ENCODE measurements at places on chromosomes 2 and 18. TPM values are rescaled to one million over a fixed set of nuclear protein-coding genes. Genes with fewer than 3 reads are reported as not detected.

The LYPD1 gene
- total RNA-seq: 0.49 TPM

The SMAD7 gene
- total RNA-seq: 55.4 TPM

The UGT1A3 gene
- not detected for total RNA-seq

GRCh38 chr2:191151331-191151730, 537 bp upstream of the STAT4 start:
- H3K27me3 ChIP-seq: no peaks in the 10 kb centered on the region
- no peak for DNase-seq
- H3K4me1 ChIP-seq: no peaks in the 10 kb centered on the region
- no peak overlapping the region for H3K4me3 ChIP-seq
- no peaks in the 10 kb centered on the region for H3K36me3 ChIP-seq

DNA sequence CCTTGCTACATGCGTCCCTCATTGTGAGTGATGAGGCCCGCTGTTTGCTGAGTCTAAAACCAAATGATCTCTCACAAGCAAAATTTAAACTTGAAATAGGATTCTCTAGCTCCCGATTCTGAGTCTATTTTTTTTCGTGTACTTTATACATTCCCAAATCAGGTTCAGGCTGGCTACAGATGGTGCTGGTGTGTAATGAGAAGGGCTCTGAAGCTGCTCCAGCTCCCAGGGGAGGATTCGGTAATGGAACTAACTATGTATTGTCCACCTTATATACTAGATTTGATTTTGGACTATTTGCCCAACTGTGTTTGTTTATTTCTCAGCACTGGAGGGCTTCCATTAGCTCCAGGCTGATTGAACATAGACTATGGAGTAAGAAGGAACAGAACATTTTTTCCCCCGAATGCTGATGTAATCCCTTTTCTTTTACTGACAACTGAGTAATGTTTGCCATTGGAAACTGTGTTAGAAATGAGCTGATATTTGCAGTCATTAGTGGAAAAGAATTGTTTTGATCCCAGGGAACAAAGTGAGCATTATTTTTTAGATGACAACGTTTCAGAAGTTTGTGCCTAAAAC, 274.0 kb upstream of the FIGN start:
- no peak overlapping the region for H3K27ac ChIP-seq
- DNase-seq: no peak
- no peaks in the 10 kb centered on the region for H3K27me3 ChIP-seq

- DNase-seq: no peak
- no peaks in the 10 kb centered on the region for H3K36me3 ChIP-seq
- H3K27me3 ChIP-seq: no peaks in the 10 kb centered on the region
- no peak overlapping the region for H3K4me3 ChIP-seq
- H3K4me1 ChIP-seq: peaks cover 10% of the 10 kb centered on the region
These were observed 4.0 kb downstream of the CWC22 start for GRCh38 chr2:180003073-180003472.
